ENCODE measurements at places on chromosomes 2 and 18.

DNA sequence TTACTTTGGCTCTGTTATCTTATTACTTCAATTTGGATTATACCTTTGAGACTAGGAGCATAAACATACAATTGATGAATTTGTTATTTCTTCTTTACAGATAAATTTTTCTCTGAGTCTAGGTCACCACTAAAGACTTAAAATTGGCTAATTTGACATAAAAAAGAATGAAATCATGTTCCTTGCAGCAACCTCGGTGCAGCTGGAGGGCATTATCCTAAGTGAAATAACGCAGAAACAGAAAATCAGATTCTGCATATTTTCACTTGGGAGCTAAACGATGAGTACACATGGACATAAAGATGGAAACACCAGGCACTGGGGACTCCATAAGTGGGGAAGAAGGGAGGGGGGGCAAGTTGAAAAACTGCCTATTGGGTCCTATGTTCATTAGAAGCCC lies 172.8 kb upstream of the SESTD1 start:
- no peak for DNase-seq

DNA sequence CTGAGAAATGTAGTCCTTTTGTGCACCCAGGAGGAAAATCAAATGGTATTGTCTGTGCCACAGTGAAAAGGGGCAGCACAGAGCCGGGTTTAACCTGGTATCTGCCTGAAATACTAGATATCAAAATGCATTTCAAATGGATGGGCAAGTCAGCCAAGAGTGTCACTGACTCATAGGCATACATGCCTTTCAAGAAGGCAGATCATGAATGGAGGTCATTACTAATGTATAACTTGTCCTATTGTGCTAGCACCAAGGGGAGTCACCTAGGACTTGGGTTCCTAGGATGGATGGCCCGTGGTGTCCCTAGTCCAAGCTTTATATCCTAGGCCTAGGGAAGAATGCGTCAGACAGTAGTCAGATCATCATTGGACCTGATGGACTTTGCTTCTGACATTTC lies 49.9 kb downstream of the TCF7L1 start:
- no peak for DNase-seq

GRCh38 chr18:3152294-3152693 lies 67.5 kb downstream of the MYOM1 start:
- no peak for DNase-seq

DNA sequence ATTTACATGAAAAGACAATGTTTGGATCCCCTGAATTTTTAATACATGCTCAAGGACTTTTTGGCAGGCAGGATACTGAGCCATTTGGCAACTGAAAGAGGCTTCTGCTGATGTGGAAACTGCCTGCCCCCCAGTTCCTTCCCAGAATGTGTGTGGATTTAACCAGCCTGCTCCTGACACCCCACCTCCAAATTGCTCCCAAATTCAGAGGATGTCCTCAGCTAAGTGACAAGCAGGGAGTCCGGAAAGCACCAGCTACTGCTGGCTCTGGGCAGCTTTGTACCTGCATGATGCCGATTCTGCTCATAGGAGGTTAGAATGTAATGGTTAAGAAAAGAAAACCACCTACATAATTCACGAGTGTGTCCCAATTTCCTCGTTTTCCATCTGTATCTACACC lies 197.5 kb downstream of the CDH20 start:
- no peak for DNase-seq

GRCh38 chr2:218623366-218623705 lies 15.6 kb downstream of the PLCD4 start:
- DNase-seq, result no peak

- DNase-seq, result no peak
These were observed 60.4 kb downstream of the SH3YL1 start for GRCh38 chr2:203401-203800.

DNA sequence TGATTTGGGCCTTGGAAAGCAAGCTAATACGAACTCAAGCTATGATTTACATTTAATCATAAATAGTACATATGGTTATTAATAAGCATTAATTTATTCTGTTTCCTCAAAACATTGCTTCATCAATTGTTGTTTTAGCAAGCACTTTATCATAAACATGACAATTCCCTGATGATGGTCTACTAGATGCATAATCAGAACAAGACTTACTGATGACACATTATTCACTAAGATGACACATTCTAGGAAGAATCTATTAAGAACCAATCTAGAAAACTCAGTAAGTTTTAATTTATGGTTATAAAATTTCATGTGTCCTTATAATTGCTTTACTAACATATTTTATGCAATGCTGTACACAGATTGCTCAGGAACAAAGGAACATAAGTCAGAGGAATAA lies 815.2 kb downstream of the ERBB4 start:
- DNase-seq, result no peak

- no peak for DNase-seq
These were observed 13.0 kb downstream of the TEX44 start for GRCh38 chr2:231605607-231606091.

DNA sequence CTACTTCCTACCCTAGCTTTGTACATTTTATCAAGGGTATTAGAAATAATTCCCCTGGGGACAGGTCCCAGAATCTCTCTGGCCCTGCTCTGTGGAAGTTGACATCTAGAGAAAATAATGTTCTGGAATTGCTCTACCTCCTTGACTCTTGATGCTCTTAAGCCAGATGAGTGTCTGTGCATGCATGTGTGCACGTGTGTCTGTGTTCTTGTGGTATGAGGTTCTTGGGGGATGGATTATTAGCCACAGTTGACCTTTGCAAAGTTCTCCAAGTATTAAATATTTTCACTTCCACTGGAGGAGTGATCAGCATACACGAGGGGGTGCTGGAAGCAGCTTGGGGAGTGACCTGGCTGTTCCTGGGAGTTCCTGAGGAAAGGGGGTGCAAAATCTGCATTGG lies 61.2 kb upstream of the PELI1 start:
- DNase-seq, result no peak

DNA sequence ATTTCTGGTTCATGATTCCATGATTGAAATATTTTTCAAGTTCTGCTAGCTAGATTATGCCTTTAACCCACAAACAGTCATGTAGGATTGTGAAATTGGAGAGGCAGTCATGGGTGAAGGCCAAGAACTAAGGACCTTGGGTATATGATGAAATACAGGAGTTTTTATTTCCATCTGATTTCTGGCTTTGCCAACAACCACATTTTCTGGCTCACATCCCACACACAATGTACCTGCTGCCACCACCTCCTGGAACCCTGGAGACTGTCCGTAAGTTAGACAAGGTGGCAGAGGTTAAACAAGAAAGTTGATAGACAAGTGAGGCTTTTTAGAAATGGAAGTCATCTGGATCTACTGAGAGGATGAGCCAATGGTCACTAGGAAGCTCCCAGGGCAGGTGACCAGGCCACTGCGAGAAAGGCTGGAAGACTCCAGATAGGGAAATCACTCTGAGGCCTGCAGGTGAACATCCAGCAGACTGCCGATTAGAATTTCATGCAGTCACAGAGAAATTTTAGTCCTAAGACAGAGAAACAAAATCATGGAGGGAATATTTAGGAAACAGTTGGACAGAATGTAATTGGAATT lies 402.0 kb downstream of the ALK start:
- DNase-seq, result no peak

DNA sequence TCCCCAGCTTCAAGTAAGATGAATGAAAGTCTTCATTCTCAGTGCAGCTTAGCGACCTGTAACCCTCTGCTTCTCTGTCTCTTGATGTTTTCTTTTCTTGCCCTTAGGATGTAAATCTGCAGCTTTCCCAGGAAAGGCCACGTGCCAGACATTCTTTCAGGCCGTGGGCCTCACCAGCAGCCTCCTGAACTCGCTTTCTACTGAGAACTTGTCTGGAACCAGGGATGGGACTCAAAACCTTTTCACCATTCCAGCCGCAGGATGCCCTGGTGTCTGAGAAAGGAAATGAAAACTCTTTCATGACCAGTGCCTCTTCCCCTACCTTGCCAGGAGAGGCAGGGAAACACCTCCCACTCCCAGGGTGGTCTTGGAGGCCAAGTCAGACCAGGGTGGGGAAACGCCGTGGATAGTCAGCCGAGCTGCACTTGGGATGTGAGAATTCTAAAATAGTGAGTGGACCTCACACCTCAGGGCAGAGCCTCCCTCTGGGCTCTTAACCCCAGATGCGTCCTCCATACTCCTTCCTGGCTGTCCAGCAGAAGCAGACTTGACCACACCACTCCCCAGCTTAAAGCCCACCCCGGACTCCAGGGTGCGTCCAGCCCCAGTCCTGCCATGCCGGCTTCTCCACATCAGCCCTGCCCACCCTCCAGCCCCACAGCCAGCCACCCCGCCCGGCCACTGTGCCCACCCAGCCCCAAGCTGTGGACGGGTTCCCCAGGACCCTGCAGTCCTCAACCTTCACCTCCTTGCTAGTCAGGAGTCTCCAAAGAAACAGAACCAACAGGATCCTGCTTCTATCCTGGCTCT lies 115.5 kb downstream of the TWIST2 start:
- no peak for DNase-seq

DNA sequence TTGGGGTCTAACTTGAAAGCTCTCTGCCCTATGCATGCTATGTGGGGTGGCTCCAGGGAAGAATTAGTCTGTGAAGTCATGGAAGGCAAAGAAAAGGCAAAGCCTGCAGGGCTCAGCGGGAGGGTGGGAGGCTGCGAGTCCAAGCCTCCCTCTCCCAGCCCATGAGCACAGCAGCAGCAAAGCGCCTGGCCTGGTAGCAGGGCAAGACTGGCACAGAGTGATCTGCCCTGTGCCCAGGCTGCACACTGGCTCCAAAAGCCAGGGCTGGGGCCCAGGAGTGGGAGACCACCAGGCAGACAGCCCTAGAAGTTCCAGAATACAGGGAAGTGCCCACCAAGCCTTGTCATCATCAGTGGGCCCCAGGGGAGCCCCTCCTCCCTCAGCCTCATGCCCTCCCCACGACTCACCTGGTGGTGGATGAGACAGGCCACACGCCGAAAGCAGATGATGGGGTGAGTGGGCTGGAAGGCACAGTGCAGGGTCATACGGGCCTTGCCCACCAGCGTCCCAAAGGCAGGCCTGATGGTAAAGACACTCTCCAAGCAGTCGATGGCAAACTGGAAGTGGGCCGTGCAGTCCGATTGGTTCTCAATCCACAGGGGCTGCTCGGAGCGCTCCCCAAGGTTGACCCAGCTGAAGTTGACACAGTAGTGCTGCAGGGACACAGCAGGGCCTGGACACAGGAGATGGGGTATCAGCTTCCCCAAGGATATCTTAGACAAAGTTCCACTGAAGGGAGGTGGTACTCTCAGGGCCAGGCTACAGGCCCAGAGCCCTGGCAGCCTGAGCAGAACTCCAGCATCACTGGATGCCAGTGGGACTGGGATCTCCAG lies 12.1 kb downstream of the CFAP65 start:
- no peak for DNase-seq

DNA sequence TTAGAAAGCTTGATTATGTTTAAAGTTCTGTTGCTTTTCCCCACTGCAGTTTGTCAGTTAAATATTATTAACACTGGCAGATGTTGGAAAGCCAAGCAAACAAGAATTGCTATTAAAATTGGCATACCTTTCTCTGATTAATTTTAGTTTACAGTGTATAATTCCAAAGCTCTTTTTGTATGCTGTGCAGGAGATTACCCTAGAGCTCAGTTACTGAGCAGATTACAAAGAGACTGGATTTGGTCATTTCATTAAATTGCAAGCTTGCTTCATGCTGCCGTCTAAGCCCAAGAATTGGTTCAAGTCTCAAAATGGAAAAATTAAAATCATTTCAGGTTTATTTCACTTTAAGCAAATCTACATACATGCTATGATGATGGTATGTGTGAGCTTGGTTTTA lies 2.3 kb downstream of the ASAP2 start:
- no peak for DNase-seq

- DNase-seq, result no peak
These were observed 24.6 kb downstream of the EML4 start for GRCh38 chr2:42193722-42194187.

- no peak for DNase-seq
These were observed 133.4 kb downstream of the AFF3 start for GRCh38 chr2:100008956-100009355.

GRCh38 chr2:204274429-204274828 lies 270.8 kb upstream of the PARD3B start:
- no peak for DNase-seq

DNA sequence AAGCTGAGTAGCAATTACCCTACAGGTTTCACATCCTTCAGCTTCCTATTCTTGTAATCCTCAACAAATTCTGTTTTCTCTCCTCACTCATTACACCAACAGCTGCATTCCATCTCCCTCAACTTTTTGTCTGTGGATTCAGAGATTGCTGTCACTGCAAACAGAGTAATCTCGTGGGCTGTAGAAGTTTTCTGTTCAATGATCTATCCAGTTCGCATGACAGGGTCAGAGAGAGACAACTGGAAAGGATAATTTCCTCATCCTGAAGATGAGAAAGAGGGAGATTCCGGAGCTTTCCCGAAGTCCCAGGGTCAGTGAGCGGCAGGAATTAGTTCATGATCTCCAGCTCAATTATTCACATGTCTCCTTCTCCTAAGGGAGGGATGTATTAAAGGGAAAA lies 75.7 kb downstream of the MYO5B start:
- DNase-seq, result no peak

GRCh38 chr18:79792096-79792987 lies 5.4 kb upstream of the KCNG2 start:
- DNase-seq, result no peak

DNA sequence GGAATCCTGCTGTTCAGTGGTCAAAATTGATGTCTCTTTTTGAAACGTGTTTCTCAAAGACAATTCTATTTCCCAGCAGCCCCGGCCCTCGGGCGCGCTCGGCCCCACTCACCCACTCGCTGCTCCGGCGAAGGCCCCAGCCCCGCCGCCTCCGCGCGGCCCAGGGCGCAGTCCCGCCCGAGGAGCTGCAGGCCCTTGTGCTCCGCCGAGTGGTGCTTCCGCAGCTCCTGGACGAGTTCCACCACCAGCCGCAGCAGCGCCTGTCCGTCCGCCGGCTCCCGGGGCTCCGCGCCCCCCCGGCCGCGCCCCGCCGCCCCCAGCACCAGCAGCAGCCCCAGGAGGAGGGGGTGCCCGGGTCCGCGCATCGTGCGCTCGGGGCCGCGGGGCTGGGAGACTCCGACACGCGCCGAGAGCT lies 413 bp downstream of the ALKAL2 start:
- DNase-seq, result no peak

GRCh38 chr2:102707796-102708695 lies 53.8 kb upstream of the TMEM182 start:
- DNase-seq, result no peak

- no peak for DNase-seq
These were observed 672.9 kb downstream of the SUCLG1 start for GRCh38 chr2:83786140-83786539.

DNA sequence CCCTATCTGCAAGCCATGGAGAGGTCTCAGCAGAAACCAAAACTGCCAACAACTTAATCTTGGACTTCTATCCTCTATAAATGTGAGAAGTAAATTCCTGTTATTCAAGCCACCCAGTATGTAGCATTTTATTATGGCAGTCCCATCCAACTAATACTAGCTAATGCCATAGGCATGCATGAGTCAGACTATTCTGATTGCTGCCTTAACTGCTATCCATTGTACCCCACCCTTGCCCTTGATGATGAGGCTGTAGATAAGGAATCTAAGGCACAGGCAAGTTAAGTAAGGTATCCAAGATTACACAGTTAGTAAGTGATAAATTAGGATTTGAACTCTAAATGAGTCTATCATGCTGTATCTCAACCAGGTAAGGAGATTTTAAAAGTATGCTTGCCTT lies 223.0 kb downstream of the UBE2E3 start:
- no peak for DNase-seq

GRCh38 chr2:29336341-29337241 lies 221.4 kb downstream of the CLIP4 start:
- DNase-seq, result no peak
